GM23248 (cell line): ENCODE measurements at places on chromosomes 1 and 21. TPM values are rescaled to one million over a fixed set of nuclear protein-coding genes. Genes with fewer than 3 reads are reported as not detected.

TNFRSF18 gene
- 0.18 TPM in 1 of 2 replicates, not detected in the other for polyA plus RNA-seq

SFN gene
- polyA plus RNA-seq, result not detected in 2 replicates

C2CD4D gene
- 0.14 and 0.16 TPM in 2 replicates for polyA plus RNA-seq

TMEM200B gene
- 5.1 and 6.3 TPM in 2 replicates for polyA plus RNA-seq

FMO1 gene
- polyA plus RNA-seq, result not detected in 2 replicates

LCE3E gene
- polyA plus RNA-seq, result not detected in 2 replicates

DCST1 gene
- polyA plus RNA-seq, result not detected in 2 replicates

ARMH1 gene
- polyA plus RNA-seq, result 1.5 and 1.6 TPM in 2 replicates

OR2T29 gene
- not detected in 2 replicates for polyA plus RNA-seq

PKP1 gene
- polyA plus RNA-seq, result 0.06 and 0.15 TPM in 2 replicates

SPRR2B gene
- not detected in 2 replicates for polyA plus RNA-seq

GPR25 gene
- polyA plus RNA-seq, result not detected in 2 replicates

SLC25A34 gene
- 0.20 and 0.29 TPM in 2 replicates for polyA plus RNA-seq

KRTAP21-2 gene
- not detected in 2 replicates for polyA plus RNA-seq

HRNR gene
- polyA plus RNA-seq, result 0.05 TPM in 1 of 2 replicates, not detected in the other

KRTAP19-1 gene
- not detected in 2 replicates for polyA plus RNA-seq
